ENCODE measurements at places on chromosomes 7 and 10.

DNA sequence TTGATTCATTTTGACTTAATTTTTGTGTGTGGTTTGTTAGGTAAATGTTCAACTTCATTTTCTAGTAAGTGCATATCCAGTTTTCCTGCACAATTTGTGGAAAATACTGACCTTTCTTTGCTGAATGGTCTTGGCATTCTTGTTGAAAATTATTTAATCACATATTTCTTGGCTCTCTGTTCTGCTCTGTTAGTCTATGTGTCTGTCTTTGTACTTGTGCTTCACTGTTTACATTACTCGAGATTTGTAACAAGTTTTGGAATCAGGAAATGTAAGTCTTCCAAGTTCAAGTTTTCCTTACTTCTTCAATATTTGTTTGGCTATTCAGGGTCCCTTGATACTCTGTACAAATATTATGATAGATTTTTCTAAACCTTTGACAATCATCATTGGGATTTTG, 838.2 kb upstream of the POM121L12 start:
- DNase-seq, result no peak

DNA sequence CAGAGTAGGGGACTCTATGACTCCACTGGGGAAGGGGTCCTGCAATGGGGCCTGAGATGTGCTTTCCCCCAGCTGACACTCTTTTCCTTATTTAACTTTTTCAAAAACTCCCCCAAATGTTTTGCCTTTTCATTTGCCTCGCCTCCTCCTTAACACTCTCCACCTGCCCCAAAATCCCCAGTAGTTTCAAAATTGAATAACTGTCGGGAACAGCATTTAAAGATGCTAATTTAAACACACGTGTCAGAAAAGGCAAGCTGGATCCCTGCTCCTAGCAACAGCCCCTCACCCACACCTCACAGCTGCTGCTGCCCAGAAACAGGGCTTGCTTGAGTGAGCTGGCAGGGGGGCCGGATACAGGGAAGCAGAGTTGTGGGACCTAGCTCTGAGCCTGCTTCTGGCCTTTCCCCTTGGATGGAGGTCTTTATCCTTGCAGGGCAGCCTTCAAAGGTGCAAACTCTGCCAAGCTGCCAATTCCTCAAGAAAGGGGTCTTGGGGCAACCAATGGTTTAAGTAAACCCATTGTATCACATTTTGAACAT, 115.3 kb downstream of the KCNMA1 start:
- DNase-seq, result no peak

GRCh38 chr10:32408690-32409089, 37.2 kb upstream of the CCDC7 start:
- no peak for DNase-seq

DNA sequence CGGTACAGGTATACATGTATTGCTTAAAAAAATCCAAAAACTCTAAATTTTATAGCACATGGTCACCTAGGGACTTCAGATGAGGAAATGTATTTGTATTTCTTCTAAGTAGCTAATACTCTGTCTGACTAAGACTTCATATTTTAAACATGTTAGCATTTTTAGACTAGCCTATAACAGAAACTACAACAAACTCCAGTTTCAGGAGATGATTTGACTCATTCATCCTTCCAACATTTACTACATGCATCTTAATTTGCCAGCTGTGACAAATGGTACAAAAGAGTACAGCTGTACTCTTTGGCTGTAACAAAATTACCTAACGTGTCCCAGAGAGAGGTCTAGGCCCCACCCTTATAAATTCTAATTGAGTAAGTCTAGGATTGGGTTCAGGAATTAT, 22.2 kb downstream of the TMEM209 start:
- DNase-seq, result no peak

DNA sequence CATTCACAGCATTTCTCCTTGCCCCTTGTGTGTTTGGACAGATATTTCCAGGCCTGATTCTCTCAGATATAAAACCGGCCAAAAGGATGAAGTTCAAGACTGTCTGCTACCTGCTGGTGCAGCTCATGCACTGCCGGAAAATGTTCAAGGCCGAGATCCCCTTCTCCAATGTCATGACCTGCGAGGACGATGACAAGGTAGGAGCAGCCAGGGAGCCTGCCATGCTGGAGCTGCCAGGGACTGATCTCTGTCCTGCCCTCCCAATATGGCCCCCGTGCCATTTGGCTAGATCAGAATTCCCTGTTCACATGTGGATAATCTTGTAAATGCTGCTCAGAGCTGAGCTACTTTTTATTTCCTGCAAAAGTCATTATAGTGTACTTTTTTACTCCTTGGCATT, 87.8 kb downstream of the ADCY1 start:
- DNase-seq, result no peak

DNA sequence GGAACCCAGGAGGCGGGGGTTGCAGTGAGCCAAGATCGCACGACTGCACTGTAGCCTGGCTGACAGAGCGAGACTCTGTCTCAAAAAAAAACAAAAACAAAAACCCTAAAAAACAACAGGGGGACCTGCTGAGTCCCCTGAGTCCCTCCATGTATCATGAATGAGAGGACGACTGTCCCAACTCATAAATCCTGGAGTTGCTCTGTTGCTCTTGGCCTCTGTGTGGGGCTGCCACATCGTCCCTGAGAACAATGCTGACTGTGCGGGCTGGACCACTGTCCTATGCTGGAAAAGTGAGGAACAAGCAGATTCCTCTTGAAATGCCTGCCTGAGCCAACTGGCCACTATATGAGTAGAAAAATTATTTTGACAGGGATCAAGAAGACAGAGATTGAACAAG, 122.5 kb downstream of the IDE start:
- DNase-seq, result no peak

- DNase-seq, result no peak
Observed at GRCh38 chr7:27316311-27316710, 73.7 kb downstream of the EVX1 start.

- DNase-seq, result no peak
Observed at GRCh38 chr7:137668404-137668803, 178.4 kb downstream of the DGKI start.

- no peak for DNase-seq
Observed at GRCh38 chr7:158353606-158354570, 233.7 kb downstream of the PTPRN2 start.

GRCh38 chr10:132264966-132265889, 42.5 kb downstream of the STK32C start:
- no peak for DNase-seq

- DNase-seq, result no peak
Observed at GRCh38 chr7:107610323-107610722, 30.3 kb downstream of the BCAP29 start.

GRCh38 chr10:61125560-61126170, 181.7 kb upstream of the RHOBTB1 start:
- DNase-seq, result no peak

DNA sequence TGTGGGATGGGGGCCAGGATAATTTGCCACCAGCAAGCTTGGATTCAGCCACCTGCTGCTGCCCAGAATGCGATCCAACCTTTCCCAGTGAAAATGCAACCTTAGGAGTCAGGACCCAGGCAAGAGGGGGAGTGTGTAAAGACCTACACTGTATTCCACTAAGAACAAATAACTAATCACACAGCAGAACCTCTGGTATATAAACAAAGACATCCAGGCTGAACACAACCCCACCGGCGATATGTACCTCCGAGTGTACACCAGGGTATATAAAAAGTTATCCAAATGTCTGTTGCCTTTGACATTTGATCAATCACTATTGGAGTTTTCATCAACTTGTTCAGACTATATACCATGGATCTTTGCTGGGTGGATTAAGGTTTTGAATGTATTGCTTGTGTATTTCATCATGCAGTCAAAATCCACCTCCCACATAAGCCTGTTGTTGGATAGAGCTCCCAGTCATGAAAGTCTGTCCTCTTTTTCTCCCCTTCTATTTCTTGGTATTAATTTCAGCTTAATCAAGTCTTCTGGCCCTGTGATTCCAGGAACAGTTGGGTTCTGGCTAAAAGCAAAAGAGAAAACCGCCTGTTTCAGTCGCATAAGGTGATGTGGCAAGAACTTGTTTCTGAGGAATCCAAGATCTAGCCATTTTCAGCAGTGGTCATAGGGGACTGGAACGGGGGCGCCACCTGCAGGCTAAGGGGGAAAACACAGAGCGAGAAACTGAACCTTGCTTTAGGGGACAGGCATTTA, 290.7 kb downstream of the CCDC3 start:
- DNase-seq, result peak; percentile 62

- DNase-seq, result no peak
Observed at GRCh38 chr10:26507441-26507840, 69.3 kb downstream of the APBB1IP start.

DNA sequence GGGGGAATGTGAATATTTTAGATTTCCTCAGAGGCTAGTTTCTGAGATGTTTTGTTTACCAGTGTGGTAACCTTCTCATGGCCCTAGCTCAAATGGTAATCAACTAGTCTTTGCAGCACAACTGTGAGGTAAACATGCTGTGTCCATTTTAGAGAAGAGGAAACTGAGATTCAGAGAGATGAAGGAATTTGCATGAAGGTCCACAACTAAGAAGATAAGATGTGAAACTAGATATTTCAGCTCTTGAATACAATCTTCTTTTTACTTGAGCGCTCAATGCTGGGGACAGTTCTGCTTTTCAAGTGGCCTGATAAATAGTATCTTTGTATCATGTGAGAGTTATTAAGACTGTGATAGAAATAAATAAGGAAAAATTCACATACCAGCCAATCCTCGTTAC, 245.4 kb downstream of the AUTS2 start:
- DNase-seq, result no peak

GRCh38 chr7:20971219-20971618, 184.5 kb upstream of the SP8 start:
- DNase-seq, result no peak

DNA sequence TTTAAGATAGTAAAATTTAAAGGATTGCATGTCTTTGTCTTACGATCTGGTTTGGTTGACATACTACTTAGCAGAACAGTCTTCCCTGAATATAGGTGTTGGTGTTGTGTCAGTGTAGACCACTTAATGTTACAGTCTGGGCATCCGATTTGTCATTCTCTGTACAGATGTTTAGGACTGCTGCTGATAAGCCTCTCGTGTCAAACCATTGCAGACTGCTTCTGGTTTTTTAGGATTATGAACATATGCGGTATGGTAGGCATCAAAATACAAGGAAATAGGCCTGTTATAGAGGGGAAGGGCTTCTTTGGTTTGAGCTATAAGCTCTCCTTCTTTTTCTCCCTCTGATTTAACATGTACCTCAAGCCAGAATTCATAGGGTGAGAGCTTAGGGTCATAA, 7.4 kb downstream of the CYP3A43 start:
- no peak for DNase-seq

- no peak for DNase-seq
Observed at GRCh38 chr7:894164-894867, 18.0 kb downstream of the GET4 start.

DNA sequence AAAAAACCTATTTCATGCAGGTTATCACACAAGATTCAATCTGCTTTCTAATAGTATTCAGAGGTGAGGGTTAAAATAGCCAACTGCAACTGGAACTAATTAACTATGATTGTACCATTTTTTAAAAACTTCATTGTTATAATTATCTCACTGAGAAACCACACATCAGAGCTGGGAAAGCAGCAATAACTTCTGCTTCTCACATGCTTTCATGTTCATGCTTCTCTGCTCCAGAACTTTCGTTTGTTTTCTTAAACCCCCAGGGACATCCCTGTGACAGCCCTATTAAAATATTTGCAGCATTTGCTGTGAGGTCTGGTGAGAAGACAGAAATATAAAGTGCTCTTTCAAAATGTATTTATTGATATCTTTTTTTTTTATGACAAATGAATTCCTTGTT, 389.0 kb upstream of the SORCS1 start:
- no peak for DNase-seq

- DNase-seq, result no peak
Observed at GRCh38 chr10:49768329-49768728, 6.2 kb upstream of the OGDHL start.

GRCh38 chr7:44072364-44073231, 7.2 kb upstream of the PGAM2 start:
- DNase-seq, result peak; percentile 37

GRCh38 chr10:44064987-44065787, 319.7 kb downstream of the CXCL12 start:
- DNase-seq, result no peak

- no peak for DNase-seq
Observed at GRCh38 chr10:62736168-62736546, 68.4 kb upstream of the ADO start.

DNA sequence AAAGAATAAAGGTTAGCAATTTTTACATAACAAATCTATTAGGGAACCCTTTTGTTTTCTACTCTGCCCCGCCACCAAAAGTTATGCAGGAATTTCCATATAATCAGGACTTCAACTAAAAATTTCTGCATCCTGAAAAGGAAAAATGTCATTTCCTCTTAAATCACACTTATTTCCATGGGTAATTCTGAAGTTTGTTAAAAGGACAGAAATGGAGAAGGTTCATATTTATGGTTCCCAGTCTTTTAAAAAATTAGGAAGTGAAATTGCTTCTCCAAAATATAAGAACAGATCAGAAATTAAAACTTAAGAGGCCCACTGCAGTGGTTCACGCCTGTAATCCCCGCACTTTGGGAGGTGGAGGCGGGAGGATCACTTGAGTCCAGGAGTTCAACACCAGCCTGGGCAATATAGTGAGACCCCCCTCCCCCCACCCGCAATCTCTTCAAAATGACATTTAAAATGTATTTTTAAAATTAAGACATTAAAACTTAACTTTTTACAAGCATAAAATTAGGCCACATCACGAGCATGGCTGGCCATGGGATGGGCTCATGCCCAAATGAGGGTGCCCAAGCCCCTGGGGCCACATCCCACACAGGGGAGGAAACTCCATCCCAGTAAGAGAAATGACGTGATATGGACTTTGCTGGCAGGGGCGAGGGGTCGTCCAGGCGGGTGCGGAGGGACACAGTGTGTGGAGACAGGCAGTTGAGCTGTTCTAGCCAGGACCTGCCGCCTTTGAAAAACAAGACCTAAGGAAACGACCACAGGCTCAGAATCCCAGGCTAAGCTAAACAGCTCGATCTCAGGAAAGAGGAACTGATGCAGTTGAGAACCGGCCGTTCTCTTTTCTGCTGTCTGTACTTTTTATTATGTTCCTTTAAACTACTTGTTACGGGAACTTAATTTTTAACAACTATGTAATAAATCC, 51.3 kb upstream of the NFE2L3 start:
- no peak for DNase-seq

DNA sequence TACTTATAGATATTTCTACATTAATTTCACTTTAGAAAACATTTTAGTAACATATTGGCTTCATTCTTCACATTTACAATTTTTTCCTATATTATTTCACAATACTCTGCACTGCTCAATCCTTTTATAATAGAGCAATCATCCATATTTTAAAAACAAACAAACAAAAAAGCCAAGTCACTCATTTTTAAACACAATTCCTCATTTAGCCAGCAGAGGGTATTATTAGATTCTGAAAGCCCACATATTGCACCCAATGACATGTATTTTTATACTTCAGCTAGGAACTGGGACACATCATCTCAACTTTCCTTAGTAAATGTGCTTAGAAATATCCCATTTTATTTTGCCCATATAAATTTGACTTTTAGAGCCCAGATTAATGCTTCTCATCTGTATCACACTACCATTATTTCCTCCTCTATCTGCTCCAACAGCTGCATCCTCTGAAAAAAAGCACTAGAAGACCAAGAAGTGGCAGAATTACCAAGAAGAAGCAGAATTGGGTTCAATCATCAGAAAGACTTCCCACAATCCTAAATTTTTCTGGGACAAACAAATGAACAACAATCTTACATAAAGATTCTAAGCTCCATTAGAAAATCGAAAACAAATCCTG, 29.5 kb downstream of the CTNNA3 start:
- DNase-seq, result no peak

GRCh38 chr7:104934665-104935064, 79.3 kb upstream of the KMT2E start:
- no peak for DNase-seq
